ENCODE measurements at places on chromosomes 3 and 15.

DNA sequence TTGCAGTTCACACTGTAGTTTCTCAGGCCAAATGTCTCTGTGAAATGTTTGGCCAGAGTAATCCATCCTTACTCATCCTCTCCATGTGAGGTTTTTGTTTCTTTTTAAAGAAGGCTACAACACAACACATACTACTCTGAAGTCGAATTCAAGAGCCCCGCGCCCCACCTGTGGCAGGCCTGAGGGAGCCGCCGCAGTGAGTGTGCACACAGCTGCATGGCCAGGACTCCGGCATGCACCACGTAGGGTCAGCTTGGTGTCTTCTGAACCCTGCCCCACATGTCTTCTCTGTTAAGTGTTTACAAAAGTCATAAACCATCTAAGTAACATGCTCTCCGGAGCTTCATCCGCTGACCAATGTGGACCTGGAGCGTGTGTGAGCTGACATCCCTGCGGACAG is 58.7 kb downstream of the PGPEP1L start:
- DNase-seq: no peak

DNA sequence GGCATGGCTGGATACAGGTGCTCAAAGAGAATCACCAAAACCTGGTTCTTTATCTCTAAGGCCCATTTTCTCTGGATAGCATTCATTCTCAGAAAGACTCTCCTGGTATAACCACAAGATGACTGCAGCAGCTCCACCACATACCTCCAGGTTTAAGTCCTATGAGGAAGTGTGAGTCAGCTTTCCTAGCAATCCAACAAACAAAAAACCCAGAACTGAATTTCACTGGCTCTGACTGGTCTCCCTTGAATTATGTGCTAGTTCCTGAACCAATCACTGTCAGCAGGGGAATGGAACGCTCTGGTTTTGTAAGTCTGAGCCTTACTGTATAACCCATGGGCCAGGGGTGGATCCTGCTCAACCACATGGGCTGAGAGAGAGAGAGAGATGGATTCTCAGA is 27.2 kb downstream of the MRPL46 start:
- DNase-seq: peak; percentile 71

- peak; percentile 98 for DNase-seq
Observed at GRCh38 chr3:188950832-188951489, 220.8 kb upstream of the TPRG1 start.

GRCh38 chr15:58016581-58017175 is 48.8 kb downstream of the ALDH1A2 start:
- no peak for DNase-seq

GRCh38 chr3:31936420-31937060 is 44.5 kb downstream of the OSBPL10 start:
- peak; percentile 43 for DNase-seq

GRCh38 chr3:46873521-46873920 is 4.0 kb upstream of the PTH1R start:
- DNase-seq: no peak

- no peak for DNase-seq
Observed at GRCh38 chr3:83426300-83426699, 1532.5 kb upstream of the CADM2 start.

- DNase-seq: no peak
Observed at GRCh38 chr3:110528305-110529121, 543.1 kb upstream of the NECTIN3 start.

GRCh38 chr3:40968666-40969065 is 230.6 kb upstream of the CTNNB1 start:
- peak; percentile 18 for DNase-seq

DNA sequence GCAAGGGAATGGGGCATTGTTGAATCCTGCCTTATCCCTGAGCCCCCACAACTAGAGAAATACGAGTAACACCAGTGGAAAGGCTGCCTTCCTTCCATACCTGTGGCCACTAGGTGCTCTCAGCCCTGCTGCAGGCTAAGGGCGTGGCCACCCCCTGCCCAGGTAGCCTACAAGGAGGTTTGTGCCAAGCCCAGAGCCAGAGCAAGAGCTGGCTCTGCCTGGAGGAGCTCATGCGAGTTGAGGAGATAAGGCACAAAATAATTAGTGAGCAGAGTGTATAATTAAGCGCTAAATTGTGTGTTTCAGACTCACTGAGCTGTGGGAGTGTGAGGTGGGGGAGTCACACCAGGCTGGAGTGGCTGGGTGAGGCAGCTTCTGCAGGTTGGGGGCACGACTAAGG is 49.2 kb downstream of the TPRA1 start:
- no peak for DNase-seq

DNA sequence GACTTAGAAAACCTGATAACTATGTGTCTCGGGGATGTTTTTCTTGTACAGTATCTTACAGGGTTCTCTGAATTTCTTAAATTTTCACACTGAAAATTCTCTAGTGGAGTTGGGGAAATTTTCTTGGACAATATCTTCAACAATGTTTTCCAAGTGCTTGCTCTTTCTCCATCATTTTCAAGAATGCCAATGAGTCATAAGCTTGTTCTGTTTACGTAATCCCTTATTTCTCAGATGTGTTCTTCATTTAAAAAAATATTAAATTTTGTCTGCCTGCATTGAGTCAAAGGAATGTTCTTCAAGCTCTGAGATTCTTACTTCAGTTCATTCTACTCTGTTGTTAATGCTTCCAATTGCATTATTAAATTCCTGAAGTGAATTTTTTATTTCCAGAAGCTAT is 21.9 kb upstream of the PLSCR2 start:
- no peak for DNase-seq

DNA sequence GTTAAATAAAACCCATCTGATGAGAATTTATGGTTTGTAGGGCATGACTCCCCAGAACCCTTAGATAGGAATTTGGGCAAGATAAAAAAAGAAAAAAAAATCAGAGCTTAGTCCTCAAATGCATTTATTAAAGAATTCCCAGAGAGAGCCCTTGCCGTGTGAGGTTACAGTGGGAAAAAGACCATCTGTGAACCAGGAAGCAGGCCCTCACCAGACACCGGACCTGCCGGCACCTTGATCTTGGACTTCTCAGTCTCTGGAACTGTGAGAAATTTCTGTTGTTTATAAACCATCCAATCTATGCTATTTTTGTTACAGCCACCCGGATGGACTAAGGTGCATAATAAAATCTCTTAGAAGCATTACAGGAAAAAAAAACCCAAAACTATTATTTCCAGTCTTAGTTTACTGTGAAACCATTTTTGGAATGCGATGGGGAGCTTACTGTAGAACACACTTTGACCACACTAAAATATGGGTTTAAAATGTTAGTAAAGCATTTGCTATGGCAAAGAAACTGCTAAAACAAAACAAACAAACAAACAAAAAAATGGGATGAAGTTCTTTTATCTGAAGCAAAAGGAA is 72.2 kb downstream of the LEKR1 start:
- DNase-seq: no peak

DNA sequence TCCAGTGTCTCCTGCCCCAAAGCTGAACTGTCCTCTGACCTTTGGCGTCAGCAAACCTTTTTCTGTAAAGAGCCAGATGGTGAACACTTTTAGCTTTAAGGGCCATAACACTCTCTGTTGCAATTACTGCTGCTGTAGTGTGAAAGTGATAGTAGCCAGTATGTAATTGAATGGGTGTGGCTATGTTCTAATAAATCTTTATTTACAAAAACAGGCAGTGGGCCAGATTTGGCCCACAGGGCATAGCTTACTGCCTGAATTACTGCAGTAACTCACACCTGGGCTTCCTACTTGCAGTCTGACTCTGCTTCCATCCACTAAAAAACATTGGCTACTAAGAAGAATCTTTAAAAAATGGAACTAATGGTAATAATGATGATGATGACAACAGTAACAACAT is 68.0 kb upstream of the SLC6A11 start:
- DNase-seq: no peak

DNA sequence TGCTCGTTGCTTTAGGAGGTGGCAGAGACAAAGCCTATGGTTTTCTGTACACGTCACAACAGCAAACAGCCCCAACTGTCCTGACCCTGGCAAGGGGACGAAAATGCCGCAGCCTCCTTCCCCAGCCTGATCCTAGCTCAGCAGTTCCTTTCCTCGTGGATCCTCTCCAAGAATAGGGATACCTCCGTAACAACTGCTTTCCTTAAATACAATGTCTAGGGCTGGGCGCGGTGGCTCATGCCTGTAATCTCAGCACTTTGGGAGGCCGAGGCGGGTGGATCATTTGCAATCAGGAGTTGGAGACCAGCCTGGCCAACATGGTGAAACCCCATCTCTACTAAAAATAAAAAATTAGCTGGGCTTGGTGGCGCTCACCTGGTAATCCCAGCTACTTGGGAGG is 17.0 kb downstream of the MAP6D1 start:
- DNase-seq: no peak

DNA sequence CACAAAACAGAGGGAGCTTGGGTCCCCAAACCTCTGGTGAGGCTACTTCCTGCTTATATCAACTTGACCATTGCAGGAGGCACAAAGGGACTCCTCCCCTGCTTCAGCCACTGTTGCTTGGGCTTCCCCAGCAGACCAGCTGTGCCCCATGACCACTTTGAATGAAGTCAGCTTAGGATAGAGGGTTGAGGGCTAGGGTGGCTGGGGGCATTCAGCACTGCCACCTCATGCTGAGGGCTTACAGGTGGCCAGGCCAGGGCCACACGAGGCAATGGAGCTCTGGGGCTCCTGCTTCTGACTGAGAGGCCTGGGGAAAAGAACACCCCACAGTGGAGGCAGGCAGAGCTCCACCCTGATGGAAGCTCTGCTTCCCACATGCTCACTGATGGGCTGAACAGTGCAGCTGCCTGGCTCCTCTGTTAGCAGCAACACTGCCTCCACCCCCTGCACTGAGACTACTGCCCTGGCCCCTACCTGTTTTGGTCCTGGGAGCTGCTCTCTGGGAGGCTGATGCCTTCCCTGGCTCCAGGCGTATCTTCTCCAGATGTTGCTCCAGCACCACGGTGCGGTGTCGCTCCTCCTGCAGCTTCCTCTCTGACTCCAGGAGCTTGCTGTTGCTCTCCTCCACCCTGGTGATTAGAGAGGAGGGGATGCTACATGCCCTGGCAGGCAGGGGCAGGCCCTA is 10.2 kb upstream of the HHATL start:
- no peak for DNase-seq

DNA sequence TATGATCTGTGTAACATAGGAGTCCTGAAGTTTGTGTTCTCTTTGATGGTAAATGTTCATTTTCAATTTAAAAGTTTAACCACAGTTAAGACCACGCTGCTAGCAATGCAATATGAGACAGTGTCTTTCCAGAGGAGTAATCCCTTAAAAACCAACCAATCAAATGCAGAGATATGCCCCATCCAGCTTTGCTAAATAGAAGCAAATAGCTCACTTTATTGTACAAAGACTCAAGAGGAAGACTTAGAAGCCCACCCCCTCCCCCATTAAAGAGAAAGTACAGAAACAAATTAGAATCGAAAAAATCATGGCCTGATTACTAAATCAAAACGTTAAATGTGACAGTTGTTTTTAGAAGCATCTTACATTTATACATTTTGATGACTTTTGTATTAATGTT is 2.1 kb upstream of the ANP32A start:
- DNase-seq: no peak

GRCh38 chr3:82133070-82133606 is 371.7 kb upstream of the GBE1 start:
- DNase-seq: peak; percentile 68

GRCh38 chr15:87144775-87145174 is 1065.1 kb downstream of the AGBL1 start:
- peak; percentile 24 for DNase-seq

GRCh38 chr3:48208076-48208475 is 15.2 kb upstream of the CAMP start:
- no peak for DNase-seq

DNA sequence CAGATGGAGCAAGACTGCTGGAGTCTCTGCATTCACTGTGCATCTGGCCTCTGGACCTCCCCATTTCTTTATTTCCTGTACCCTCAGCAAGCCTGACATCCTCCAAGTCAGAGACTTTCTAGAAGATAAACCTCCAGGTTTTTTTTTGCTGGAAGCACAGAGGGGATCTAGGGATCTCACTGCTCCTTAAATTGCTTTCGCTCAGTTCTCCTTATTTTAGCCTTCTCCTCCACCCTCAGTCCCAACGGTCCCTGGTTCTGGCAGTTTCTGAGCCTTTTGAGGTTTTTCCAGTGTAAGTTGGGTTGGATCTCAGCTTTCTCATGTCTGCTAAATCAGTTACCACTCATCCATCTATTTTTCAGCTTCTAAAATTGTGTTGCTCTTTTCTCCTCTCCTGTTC is 22.7 kb upstream of the CHD2 start:
- no peak for DNase-seq

DNA sequence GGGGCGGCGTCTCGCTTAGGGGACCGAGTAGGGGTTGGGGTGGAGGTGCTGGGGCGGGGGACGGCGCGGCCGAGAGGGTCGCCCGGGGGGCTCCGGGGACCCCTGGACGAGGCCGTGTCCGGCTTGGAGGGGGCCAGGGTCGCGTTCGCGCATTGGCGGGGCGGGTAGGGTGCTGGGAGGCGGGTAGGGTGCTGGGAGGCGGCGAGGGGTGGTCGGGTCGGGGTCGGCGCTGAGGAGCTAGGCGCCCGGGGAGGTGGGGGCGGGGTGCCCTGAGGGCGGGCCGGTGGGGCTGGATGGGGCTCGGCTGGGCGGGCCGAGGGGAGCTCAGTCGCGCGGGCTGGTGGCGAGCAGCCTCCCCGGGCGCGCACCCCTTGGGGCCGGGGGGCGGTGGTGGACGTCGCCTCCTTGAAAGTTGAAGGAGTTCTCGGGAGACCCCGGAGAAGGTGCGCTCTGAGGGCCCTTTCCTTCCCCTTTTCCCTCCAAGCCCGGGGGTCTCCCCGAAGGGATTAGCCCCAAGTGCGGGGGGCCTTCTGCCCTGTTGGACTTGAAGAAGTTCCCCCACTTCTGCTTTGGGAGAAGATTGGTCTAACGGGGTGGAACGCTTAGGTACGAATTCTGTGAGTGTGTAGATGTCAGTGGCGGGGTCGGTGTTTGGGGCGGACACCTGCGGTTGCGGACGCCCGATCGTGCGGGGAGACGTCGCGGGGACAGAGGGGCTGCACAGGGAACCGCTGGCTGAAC is 543 bp downstream of the MEF2A start:
- peak; percentile 6 for DNase-seq

DNA sequence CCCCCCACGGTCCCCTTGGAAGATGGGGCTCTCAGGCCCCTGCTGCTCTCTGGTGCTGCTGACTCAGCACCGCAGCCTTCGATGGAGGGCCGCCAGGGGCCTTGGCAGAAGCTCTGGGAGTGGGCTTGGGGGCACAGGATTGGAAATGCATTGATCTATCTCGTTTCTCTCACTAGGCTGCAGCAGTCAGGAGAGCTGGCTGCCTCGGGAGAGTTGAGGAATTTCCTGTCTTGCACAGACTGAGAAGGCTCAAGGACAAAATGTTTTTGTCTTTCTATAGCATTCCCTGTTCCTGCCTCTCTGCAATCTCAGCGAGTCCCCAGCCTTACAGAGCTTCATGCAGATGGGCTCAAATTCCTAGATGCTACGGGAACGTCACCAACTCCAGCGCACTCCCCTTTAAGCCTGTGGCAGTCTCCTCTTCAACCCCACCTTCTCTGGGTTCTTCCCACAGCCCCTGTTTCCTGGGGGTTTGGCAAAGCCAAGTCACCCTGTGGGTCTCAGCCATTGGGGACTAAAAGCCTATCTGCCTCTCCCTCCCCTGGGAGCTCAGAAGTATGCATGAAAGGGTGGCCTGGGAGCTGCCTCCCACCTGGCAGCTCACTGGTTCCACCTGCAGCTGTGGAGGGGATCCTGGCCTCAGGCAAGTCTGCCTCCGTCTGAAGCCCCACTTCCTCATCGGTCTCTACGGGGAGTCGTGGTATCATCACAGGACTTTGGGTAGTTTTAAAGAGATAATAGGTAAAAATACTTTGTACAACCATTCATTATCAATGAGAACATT is 127.4 kb upstream of the HACD2 start:
- DNase-seq: no peak

- DNase-seq: no peak
Observed at GRCh38 chr15:41968701-41969100, 3.7 kb downstream of the EHD4 start.
